NCI-H2081 treated with DMSO at 0.1 percent for 48 hours (cell line): ENCODE measurements at places on chromosomes 5 and 9.

DNA sequence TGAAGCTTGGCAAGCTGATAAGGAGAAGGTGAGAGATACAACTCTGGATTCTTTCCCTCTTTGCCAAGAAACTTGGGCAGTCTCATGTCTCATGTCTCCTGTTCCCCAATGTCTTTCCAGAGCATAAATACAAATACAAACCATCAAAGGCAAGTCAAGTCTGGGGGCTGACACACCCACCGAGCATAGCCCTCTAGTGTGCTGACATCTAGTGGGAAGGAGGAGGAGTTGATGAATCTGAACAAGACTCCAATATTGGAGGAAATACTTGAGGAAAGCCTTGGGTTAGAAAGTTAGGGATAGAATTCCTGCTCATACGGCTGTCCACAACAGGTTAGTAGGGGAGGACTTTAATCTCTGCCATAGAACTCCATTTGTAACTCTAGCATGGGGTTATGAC, 8.6 kb downstream of the MLANA start:
- no peak for DNase-seq

GRCh38 chr9:108512426-108513173, 343.2 kb downstream of the ACTL7B start:
- no peak for DNase-seq

- no peak for DNase-seq
Observed at GRCh38 chr5:2995667-2996066, 244.2 kb upstream of the IRX2 start.

GRCh38 chr5:158378931-158379330, 520.0 kb upstream of the CLINT1 start:
- DNase-seq, result no peak

DNA sequence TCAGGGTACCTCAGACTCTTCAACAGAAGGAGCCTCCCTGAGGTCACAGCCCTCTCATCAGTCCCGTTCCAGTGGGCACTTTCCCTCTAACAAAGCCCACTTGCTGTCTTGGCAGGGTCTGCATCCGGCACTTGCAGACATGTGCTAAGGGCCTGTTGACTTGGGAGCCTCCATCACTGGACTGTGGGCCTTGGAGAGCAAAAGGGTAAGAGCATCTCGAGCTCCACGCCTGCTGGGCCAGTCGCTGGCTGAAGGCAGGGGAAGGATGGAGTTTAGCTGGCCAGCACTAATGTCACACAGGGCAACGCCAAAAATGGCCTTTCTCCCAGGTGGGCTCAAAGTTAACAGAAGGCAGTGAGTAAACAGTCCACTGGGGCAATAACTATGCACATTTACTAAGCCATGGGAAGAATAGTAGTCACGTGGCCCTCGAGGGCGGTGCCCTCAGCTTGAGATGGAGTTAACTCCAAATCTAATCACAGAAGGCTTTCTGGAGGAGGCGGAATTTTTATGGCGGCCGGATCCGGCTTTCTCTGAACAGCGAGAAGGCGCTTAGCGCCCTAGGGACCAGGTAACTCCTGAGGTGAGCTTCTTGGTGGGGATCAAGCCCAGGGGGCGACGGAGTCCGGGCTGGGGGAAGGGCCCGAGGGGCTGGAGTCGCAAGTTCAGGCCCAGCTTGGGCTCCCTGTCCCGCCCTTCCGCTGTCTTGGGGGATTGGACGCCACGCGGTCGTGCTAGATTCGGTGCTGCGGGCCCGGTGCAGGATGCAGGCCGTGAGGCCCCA, 2.0 kb upstream of the NSD1 start:
- no peak for DNase-seq

DNA sequence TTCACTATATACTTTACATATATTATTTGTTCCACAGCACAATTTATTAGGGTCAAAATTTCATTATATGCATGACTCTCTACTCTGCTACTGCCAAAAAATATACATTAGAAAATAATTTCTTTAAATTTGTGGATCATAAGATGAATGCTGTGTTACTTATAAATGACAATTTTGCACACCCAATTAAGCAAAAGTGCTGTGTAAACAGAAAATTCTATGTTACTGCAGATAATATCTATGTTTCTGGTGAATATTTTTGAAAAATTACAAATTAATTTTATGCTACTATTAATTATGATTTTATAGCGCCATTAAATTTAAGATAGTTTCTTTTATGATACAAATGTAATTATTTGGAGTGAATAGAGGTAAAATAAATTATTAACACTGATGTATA, 59.8 kb upstream of the GABRA6 start:
- no peak for DNase-seq

- DNase-seq, result no peak
Observed at GRCh38 chr5:116778032-116778431, 203.4 kb upstream of the SEMA6A start.

GRCh38 chr5:109844695-109845094, 155.0 kb downstream of the MAN2A1 start:
- DNase-seq, result no peak

DNA sequence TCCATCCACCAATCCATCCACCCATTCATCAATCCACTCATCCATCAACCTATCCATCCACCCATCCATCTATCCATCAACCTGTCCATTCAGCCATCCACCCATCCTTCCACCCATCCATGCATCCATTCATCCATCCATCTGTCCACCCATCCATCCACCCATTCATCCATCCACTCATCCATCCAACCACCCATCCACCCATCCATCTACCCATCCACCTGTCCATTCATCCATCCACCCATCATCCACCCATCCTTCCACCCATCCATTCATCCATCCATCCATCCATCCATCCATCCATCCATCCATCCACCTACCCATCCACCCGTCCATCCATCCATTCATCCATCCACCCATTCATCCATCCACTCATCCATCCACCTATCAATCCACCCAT, 195.8 kb downstream of the NXNL2 start:
- no peak for DNase-seq

GRCh38 chr9:134640506-134641172, 964 bp upstream of the COL5A1 start:
- no peak for DNase-seq

DNA sequence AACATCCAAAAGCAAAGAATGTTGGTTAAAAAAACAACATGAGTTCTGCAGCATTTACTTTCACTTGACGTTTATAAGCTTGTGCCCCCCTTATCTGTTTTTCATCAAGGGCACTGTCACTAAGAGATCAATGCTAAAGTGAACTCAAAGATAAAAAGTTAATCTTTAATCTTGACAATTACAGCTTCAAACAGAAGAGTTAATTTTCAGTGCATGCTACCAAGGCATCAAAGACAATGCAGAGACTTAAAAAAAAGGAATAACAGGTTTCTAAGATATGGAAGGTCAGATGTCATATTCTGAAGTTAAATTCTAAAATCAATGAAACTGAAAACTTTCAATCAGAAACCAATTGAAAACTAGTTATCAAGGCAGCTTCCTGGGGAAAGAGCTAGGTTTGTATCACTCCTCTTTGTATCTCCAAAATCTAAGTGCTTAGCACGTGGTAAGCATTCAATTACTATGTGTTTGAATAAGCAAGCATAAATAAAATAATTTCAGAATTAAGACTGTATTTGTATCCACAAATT, 37.6 kb downstream of the TMEM245 start:
- no peak for DNase-seq

GRCh38 chr5:132669966-132670882, 3.6 kb upstream of the IL4 start:
- no peak for DNase-seq

GRCh38 chr9:129145841-129146292, 32.2 kb downstream of the IER5L start:
- DNase-seq, result no peak

DNA sequence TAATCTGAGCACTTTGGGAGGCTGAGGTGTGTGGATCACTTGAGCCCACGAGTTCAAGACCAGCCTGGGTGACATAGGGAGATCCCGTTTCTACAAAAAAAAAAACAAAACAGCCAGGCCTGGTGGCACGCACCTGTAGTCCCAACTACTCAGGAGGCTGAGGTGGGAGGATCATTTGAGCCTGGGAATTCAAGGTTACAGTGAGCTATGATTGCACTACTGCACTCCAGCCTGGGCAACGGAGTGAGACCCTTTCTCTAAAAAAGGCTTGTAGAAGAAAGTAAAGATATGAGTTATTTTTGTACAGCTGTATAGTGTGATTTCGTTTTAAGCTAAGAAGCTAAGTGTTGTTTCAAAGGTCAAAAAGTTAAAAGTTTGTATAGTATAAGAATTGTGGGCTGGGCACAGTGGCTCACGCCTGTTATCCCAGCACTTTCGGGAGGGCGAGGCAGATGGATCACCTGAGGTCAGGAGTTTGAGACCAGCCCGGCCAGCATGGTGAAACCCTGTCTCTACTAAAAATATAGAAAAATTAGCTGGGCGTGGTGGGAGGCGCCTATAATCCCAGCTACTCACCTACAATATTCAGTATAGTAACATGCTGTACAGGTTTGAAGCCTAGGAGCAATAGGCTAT, 18.8 kb downstream of the UBE2R2 start:
- DNase-seq, result no peak

DNA sequence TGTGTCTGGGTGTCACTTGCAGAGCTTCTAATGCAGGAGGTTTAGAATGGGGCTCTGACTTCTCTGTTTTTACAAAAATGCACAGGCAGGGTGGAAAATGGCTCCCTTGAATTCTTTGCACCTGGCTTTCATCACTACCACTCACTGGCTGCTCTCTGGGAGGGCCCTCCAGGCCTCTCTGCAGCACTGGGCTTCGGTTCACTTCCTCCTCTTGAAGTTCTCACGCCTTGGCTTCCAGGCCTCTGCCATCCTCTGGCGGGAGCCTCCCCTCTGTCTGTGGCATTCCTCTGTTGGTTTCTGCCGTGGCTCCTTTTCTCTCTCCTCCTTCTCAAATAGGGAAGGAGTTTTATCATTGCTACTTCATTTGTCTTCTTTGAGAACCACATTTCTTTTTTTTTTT, 2.8 kb upstream of the PRLR start:
- no peak for DNase-seq

GRCh38 chr5:146173597-146173996, 8.9 kb downstream of the LARS1 start:
- no peak for DNase-seq

GRCh38 chr9:124038790-124039633, 27.4 kb downstream of the LHX2 start:
- DNase-seq, result no peak

GRCh38 chr5:5804478-5805233, 382.2 kb downstream of the ICE1 start:
- DNase-seq, result no peak

- DNase-seq, result no peak
Observed at GRCh38 chr5:110250755-110251154, 475.7 kb downstream of the TMEM232 start.

DNA sequence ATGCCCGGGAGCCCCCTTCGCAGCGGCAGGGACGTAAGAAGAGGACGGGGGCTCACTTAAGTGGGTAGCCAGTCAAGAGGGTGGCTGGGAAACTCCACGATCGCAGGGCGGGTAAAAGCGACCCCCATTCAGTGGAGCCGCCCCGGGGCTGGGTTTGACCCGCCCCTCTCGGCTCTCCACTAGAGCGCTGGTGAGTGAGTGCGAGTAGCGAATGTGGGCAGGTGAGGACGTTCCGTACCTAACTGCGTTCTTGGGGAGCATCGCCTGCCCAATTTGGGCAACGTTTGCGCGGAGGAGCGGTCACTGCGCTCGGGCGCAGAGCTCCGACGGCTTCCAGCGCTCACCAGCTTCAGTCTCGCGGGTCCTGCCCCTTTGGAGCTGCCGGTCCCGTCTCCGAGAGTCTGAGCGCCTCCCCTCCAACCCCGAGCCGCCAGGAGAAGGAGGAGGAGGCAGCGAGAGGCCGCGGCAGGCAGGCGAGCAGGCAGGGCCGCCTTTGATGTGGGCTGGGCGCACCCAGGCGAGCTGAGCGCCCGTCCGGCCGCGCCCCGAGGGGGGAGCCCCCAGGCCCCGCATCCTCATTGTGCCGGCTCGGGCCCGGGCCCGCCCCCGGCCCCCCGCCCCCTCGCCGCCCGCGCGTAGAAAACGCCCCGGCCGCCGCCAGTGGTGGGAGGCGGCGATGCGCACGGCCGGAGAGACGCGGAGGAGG, at the start of gene FGF18:
Gene FGF18, plus strand, starts transcription at position 666 of the 706 bp plus-strand sequence. CDS start 553 bp downstream, outside the sequence.
- no peak for DNase-seq

DNA sequence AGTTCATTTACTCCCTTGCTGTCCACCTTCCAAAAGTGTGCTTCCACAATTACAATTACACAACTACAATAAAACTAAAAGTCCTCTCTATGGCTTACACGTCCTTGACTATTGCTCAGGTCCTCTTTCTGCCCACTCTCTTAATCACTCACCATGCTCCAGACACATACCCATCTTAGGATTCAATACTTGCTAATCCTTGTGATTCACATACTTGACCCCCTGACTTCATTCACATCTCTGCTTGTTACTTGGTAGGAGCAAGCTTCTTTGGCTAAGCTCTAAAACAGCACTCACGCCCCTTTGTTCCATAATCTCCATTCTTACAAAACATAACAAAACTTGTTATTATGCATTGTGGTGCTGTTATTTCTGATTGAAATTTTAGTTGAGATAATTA, 215.8 kb downstream of the EDIL3 start:
- no peak for DNase-seq

GRCh38 chr9:95074632-95075031, 242.9 kb downstream of the FANCC start:
- no peak for DNase-seq

DNA sequence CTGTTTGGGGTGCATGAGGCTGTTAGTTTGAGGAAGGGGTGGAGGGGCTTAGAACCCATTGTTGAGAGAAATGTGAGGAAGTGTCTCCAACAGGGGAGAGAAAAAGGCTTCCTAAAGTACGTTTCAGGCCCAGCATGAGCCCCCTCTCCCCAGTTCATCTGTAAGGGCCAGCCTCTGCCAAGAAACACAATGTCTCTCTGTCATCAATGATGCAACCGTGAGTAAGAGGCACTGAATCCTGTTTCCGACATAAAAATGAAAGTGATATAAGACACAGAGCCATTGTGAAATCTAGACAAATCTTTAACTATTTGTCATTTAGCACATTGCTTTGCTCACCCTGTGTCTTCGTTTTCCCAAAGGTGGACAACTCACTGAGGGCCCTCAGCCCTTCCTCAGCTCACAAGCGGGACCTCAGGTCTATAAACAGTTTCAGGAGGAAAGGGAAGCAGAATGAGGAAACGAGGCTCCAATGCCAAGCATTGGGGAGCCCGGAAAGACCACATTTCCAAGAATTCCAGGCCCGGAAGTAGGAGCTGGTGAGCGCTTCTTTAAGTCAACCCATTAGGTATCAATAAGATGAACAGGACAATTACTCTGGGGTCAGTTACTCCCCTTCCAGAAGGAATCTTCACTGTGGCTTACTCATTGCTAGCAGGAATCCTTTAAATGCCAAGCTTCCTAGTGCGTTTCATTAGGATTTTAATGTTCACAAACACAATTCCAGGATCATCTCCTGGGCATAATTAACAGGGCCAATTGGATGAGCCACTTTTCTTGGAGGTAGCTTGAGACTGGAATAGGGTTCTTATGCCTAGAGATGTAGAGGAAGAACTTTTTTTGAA, 59.0 kb upstream of the KLF4 start:
- DNase-seq, result no peak

- DNase-seq, result no peak
Observed at GRCh38 chr5:99543841-99544240, 615.0 kb upstream of the CHD1 start.

- DNase-seq, result no peak
Observed at GRCh38 chr5:25481463-25481862, 836.7 kb upstream of the CDH10 start.

- DNase-seq, result no peak
Observed at GRCh38 chr5:141319202-141319601, 1.4 kb downstream of the TAF7 start.

GRCh38 chr5:68053202-68053601, 162.4 kb upstream of the PIK3R1 start:
- no peak for DNase-seq
